Muscle of back (tissue), 13 donors: ENCODE measurements at places on chromosomes 1 and 21. TPM values are rescaled to one million over a fixed set of nuclear protein-coding genes. Genes with fewer than 3 reads are reported as not detected.
A peak's percentile ranks its signal among the peaks of the same experiment; 100 is the strongest.

DNA sequence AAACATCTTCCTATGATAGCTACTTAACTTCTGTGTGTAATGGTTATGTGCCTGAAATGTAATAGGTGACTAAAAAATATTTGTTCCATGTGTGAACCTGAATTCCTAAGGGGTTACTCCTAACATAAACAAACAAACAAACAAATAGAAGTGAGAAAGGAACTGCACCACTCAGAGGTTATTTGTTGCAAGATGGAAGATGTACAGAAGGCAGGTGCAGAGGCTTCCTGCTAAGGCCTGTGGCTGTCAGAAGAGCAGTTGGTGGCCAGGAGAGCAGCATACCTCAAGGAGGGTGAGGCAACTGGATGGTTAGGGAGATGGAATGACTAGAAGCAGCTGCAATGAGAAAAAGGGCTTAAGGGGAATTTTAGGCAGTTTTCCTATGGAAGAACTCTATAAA lies 940.6 kb downstream of the TTLL7 start:
- DNase-seq, result no peak

DNA sequence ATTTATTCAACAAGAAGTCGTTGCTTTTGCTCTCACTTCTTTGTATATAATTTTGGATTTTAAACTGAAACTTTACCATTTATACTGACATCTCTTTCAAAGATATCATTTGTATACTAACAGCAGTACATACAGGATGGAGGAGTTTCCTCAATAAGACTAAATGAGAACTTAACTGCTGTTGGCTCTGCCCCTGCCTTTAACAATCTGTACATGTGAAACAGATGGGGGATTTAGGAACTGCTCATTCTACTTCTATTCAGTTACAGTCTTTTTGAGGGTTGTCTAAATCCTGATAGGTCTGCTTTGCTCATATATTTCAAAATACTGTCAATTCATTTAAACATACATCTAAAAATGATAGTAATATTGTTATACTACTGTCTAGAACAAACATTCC lies 663.2 kb downstream of the ADGRL2 start:
- no peak for DNase-seq

DNA sequence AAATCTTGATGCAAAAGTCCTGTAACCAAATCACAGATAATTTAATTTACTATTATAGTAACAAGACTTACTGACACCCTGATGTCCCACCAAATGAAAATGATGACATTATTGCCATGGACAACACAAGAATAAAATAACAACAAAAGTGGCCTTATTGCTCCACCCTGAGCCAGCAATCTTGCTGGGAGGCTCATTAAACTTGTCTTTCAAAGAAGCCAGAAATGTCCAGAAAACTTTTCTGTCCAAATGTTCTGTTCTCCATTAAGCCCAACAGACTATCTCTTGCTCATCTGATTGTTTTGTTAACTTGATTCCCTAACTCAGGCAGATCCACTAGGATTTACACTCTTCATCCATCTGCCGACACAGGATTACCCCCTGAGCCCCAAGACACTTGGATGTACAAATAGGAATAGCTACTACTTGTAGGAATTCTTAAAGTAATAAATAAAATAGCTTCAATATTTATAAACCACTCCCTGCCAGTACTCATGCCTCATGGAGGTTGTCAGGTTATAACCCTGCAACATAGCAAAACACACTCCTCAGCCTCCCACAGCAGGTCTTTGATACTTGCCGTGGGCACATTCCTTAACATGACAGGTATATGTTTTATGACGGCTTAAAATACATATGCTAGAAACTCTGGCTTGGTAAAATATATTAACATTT lies 84.9 kb downstream of the PTPN14 start:
- peak; percentile 65 for DNase-seq

GRCh38 chr1:239608469-239608868 lies 222.1 kb downstream of the CHRM3 start:
- no peak for DNase-seq

- peak; percentile 18 for DNase-seq
These were observed 31.0 kb upstream of the MAN1A2 start for GRCh38 chr1:117336088-117336817.

DNA sequence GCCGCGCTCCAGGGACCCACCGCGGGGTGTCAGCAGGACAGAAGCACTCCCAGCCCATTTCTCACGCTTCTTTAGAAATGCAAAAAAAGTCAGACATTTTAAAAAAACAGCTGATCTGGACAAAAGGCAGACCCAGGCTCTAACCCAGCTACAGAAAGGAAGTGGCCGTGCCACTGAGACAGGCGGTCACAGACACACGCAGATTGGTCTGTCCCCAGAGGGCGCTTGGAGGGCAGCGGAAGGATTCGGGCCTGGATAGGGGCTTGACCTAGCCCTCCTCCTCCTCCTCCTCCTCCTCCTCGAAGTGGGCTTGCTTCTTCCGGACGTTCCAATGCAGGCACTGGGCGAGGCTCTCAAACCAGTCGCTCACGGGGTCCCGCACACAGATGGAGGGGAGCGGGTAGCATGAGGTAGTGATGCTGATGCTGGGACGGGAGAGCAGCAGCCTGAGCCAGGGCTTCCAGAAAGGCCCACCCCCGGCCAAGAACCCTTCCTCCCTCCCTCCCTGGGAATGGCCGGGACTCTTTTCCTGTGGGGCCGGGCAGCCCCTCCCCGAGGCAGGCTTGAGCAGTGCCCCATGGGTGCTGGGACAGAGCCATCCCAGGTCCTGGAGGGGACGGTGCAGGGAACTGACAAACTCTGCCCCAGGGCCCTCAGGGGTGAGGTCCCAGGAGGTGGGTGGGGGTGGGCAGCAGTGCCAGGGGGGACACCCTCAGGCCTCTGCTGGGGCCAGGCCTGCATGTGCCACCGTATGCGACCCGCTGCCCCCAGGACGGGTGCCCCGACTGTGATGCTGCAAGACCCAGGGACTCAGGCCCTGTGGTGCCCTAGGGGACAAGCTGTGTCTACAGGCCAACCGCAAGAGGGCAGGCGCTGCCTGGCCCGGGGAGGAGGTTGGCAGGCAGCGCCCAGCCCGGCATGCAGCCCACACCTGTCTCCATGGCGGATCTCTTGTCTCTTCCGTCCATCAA lies 25.3 kb downstream of the NADK start:
- peak; percentile 36 for DNase-seq

DNA sequence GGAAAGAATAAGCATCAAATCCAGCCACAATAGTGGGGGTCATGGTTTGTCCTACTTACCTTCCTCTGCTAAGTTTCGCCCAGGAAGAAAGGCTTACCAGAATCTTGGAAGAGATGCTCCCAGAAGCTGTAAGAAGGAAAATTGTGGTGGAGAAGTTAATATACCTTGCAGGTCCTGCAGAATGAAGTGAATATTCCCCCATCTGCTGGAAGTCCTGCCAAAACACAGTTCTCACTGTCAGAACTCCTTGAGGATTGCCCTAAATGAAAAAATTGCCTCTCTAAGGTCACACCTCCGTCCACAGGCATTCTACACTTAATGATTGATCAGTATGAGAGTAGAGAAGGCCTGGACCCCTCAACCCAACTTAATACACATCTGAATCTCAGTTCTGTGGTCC lies 78.4 kb upstream of the RGS21 start:
- no peak for DNase-seq

PDXK gene
- polyA plus RNA-seq, result 19.4 TPM

TDRD5 gene
- polyA plus RNA-seq, result 0.05 TPM

KCNJ15 gene
- polyA plus RNA-seq, result 0.17 TPM

SLC30A7 gene
- 10.3 TPM for polyA plus RNA-seq

SH2D2A gene
- polyA plus RNA-seq, result 0.63 TPM
